ENCODE measurements at places on chromosomes 1 and 21. TPM values are rescaled to one million over a fixed set of nuclear protein-coding genes. Genes with fewer than 3 reads are reported as not detected.

The CELA3A gene
- total RNA-seq = not detected

The OR2L5 gene
- total RNA-seq = not detected

The FCRLB gene
- 2.6 TPM for total RNA-seq

The OR2L13 gene
- total RNA-seq = not detected

The DTL gene
- total RNA-seq = 5.1 TPM

The NBPF6 gene
- not detected for total RNA-seq

The FAF1 gene
- total RNA-seq = 57.8 TPM

The SYT14 gene
- total RNA-seq = 32.6 TPM

The BRDT gene
- total RNA-seq = not detected

The LDLRAP1 gene
- 15.3 TPM for total RNA-seq

The SLC45A1 gene
- total RNA-seq = 0.79 TPM

The ZNF670 gene
- 5.6 TPM for total RNA-seq

The NEGR1 gene
- 4.0 TPM for total RNA-seq

Measured in kidney epithelial cell (primary cell).